ENCODE measurements at places on chromosomes 3 and 15.

- no peak for DNase-seq
Measured at GRCh38 chr3:133799794-133800585, 5.6 kb upstream of the SRPRB start.

- no peak for DNase-seq
Measured at GRCh38 chr3:11724615-11725339, 81.1 kb upstream of the VGLL4 start.

GRCh38 chr3:184295771-184296170 is 3.3 kb upstream of the PSMD2 start:
- no peak for DNase-seq

- DNase-seq = peak; percentile 3
Measured at GRCh38 chr15:27899583-27900285, 199.4 kb downstream of the OCA2 start.

GRCh38 chr3:169071003-169071402 is 592.5 kb downstream of the MECOM start:
- no peak for DNase-seq

- no peak for DNase-seq
Measured at GRCh38 chr3:31709005-31709404, 176.3 kb downstream of the STT3B start.

DNA sequence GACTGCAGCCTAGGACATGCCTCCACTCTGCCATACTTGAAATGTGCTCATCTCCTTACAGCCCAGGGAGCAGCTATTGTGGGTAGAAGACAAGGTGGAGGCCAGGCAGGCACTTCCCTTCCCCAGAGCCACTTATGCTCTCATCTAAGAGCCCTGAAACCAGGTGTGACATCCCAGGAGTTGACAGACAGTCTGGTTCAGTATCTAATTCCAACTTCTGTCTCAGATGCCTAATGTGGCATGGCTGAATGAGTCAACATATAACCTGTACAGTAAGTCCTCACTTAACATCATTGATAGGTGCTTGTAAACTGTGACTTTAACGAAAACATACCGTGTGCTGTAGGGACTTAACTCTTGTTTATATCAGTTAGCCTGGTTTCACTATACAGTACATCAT is 1.2 kb upstream of the CAPN3 start:
- no peak for DNase-seq

- no peak for DNase-seq
Measured at GRCh38 chr15:68764090-68764489, 56.6 kb downstream of the ANP32A start.

- DNase-seq = no peak
Measured at GRCh38 chr15:56795502-56795901, 62.2 kb upstream of the ZNF280D start.

DNA sequence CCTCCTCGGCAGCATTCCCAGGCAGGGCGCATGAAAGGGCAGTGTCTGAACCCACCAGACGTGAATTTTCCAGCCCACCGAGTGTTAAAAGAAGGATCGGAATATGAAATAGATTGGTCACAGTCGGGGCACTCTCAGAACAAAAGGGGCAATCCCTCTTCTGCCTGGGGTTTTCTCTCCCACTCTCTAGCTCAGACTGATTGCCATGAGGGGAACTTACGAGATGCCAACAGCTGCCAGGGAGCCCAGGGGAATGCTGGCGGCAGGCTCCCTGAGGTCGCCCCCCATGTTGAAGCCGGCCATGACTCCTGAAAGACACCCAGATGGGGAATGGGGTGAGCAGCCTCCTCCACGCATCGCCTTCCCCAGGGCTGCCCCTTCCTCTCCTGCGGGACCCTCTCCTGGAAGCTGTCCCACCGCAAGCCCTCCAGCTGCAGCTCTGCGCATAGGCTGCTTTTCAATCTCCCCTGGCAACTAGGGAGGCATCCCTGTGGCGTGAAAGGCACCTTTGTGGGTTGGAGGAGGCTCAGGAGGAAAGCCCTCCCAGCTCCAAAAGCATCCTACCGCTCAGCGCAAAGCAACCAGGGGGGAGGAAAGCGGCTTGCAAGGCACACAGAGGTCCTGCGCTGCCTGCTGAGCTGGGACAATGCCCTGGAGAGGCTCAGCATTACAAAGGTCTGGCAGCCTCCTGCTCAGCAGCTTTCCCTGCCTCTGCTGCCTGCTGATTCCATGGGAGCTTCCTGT is 64.8 kb upstream of the HEG1 start:
- no peak for DNase-seq

DNA sequence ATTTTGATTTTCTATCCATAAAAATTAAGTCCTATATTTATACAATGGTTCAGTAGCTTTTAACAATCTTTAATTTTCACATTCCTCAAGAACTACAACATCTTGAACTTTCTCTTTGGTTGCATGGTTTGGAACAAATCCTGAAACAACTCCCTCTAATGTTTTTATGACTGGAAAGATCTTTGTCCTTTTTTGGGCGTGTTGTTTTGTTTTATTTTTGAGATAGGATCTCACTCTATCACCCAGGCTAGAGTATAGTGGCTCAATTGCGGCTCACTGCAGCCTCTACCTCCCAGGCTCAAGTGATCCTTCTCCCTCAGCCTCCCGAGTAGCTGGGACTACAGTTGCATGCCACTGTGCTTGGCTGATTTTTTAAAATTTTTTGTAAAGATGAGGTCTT is 4.0 kb downstream of the STX19 start:
- no peak for DNase-seq
